ENCODE measurements at places on chromosomes 2 and 18.

- no peak for DNase-seq
Observed at GRCh38 chr2:33110461-33110860, 163.7 kb downstream of the LTBP1 start.

DNA sequence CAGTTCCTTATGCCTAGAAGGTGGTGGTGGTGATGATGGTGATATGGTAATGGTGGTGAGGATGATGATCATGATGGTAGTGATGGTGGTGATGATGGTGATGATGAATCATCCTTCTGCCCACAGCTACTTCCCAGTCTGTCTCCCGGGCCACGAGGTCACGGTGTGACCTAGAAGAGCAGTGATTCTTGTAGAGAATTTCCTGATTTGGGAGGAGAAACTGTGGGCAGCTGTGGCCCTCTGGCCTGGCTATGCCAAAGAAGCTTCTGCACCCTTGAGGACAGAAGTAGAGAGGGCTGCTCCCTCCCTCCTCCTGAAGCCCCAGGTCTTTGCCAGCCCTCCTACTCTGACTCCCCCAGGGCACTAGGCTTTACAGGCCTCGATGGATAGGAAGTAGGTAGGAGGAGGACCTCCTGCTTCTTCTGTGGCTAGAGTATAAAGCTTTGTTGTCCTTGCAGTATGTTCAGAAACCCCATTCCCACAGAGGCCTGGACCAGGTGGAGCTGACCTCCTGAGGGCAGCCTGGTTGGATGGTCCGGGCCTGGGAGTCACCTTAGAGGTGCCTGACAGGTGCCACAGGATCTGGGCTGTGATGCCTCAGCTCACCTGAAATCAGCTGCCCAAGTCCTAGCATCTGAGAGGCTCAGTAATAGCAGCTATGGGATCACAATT is 57.9 kb upstream of the EPAS1 start:
- DNase-seq: no peak

DNA sequence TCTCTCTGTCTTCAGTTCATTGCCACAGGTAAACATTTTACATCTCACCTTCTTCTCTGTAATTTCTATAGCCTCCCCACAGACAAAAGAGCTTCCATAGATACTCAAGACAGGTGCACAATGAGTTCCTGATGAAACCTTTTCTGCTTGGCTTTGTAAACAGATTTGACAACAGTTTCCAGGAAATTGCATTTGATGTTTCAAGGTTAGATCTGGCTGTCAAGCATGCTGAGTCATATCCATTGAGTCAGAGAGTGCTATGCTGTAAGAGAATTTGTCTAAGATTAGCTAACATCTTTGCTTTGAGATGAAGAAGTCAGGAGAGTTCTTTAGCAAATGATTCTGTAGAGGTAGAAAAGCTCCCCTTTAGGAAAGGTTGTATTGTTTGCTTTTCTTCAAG is 40.6 kb upstream of the MAP2 start:
- no peak for DNase-seq

GRCh38 chr2:11977766-11978524 is 231.5 kb downstream of the LPIN1 start:
- no peak for DNase-seq

DNA sequence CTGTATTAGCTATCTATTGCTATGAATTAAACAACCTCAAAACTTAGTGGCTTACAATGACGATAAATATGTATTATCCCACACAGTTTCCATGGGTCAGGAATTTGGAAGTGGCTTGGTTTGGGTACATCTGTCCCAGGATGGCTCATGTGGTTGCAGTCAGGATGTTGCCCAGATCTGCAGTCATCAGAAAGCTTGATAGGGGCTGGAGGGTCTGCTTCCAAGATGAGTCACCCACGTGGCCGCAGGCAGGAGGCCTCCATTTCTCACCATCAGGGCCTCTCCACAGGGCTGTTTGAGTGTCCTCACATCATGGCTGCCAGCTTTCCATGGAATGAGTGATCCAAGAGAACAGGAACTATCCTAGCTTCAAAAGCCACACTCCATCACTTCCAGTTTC is 46.4 kb downstream of the CHRNA1 start:
- DNase-seq: no peak

GRCh38 chr2:120369250-120369649 is 23.3 kb downstream of the INHBB start:
- DNase-seq: no peak

GRCh38 chr2:62800618-62801017 is 95.1 kb downstream of the EHBP1 start:
- no peak for DNase-seq

DNA sequence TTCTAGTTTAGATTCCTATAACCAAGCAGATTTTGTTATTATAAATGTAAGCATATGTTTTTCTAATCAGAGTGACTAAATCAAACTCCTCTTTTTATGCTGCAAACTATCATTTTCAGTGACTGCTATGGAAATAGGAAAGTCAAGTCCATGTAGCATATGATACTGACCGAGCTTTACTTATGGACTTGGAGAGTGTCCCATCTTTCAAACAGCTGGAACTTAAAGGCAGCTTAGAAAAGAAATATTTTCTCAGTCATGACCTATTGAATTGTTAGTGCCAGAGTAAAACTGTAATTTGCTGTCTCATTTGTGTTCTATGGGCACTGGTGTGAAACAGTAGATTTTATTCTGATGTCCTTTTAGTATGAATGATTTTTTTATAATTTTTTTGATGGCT is 76.7 kb downstream of the PHLPP1 start:
- DNase-seq: no peak

- peak; percentile 72 for DNase-seq
Observed at GRCh38 chr18:22385718-22386117, 32.0 kb downstream of the CTAGE1 start.

GRCh38 chr2:190970873-190971506 is 43.0 kb downstream of the STAT1 start:
- no peak for DNase-seq

DNA sequence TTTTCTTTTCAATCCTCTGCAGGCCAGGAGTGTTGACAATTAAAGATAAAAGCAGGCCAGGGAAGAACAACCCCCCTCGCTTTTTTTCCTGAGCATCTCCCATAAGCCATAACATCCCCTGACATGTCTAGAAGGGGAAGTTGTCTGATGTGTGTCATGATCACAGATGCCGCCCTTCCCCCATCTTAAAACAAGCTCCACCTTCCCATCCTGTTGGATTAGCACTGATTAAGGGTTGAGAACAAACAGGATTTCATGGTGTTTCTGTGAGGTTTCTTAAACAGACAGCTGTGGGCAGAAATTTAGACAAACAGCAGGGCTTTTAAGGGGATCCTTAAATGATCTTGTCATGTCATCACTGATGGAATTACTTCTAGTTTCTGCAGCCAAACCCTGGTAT is 59.4 kb upstream of the UPP2 start:
- DNase-seq: no peak

- DNase-seq: no peak
Observed at GRCh38 chr2:206105038-206105437, 19.1 kb upstream of the INO80D start.

DNA sequence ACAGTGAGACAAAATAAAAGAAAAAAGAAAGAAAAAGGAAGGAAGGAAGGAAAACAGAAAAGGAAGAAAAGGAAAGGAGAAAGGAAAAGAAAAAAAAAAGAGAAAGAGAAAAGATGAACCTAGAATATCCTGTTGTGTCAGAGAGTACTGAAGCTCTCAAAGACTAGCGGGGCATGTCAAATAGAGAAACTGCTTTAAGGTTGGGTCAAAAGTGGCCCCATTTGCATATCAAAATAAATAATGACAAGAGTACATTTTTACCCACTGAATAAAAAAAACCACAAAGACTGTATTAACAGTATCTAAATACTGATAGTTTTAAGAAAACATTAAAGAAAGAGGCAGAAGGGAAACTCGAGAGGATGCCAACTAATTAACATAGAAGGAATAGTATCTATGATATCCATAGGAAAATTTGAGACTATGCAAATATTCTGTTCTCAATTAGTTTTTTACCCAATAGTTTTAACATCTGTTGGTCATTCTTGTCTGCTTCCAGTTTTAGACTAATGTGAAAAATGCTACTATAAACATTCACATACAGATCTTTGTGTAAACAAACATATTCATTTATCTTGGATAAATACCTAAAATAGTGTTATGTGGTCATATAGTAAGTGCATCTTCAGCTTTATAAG is 53.2 kb downstream of the SFXN5 start:
- DNase-seq: no peak

DNA sequence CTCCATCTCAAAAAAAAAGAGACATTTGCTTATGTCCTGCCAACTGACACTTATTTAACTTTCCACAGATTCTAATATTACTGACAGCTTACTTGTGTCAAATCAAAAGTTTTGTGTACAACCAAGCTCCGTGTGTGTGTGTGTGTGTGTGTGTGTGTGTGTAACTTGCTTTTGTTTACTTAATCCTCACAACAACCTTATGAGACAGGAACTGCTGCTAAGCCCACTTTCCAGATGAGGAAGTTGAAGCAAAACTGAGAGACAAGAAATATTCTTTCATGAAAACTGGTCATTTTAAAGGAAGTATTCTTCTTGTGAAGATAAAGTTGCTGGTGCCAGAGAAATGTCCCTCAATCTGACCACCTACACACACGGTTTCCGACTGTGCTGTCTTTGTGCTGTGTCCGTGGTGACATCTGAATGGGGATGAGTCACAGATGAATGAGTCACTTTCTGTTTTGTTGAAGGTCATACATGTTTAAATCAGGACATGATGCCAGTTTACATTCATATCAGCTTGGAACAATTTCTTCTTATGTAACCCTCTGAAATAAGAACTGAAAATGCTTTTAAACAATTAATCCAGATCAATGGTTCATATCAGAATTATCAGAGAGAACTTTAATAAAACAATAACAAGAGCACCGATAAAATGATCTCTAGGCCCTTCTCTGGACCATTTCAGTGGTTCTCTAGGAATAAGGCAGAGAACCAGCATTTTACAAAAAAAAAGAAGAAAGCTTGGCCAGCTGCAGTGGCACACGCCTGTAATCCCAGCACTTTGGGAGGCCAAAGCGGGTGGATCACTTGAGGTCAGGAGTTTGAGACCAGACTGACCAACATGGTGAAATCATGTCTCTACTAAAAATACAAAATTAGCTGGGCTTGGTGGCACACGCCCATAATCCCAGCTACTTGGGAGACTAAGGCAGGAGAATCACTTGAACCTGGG is 95.5 kb downstream of the THNSL2 start:
- DNase-seq: peak; percentile 23

GRCh38 chr2:64423303-64423702 is 30.7 kb upstream of the LGALSL start:
- DNase-seq: no peak

- no peak for DNase-seq
Observed at GRCh38 chr18:13397504-13398163, 179.1 kb downstream of the LDLRAD4 start.

DNA sequence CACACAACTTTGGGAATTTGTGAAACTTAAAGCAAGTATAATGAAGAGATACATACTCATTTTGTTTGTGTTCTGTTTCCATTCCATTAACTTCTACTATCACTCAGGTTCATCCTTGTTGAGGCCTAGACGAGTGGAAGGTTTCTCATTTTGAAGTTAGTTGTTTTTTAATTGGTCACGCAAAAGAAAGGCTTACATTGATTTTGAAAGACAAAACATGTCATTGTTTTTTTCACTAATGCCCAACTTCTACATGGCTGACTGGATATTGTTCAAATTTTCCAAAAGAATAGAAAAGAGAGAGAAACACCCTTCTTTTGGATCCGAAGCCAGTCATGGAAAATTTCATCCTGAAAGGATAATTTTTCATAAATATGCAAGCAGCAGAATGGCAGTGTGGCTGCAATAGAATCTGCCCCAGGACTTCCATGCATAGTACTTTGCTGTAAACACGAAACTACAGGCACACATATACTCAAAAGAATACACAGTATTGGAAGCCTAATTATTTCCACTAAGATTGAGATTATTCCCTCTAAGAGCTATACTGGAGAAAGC is 27.4 kb downstream of the PRKCE start:
- no peak for DNase-seq

GRCh38 chr2:170929686-170930050 is 615 bp downstream of the GORASP2 start:
- DNase-seq: peak; percentile 45

- no peak for DNase-seq
Observed at GRCh38 chr18:49431165-49431962, 29.1 kb downstream of the DYM start.

DNA sequence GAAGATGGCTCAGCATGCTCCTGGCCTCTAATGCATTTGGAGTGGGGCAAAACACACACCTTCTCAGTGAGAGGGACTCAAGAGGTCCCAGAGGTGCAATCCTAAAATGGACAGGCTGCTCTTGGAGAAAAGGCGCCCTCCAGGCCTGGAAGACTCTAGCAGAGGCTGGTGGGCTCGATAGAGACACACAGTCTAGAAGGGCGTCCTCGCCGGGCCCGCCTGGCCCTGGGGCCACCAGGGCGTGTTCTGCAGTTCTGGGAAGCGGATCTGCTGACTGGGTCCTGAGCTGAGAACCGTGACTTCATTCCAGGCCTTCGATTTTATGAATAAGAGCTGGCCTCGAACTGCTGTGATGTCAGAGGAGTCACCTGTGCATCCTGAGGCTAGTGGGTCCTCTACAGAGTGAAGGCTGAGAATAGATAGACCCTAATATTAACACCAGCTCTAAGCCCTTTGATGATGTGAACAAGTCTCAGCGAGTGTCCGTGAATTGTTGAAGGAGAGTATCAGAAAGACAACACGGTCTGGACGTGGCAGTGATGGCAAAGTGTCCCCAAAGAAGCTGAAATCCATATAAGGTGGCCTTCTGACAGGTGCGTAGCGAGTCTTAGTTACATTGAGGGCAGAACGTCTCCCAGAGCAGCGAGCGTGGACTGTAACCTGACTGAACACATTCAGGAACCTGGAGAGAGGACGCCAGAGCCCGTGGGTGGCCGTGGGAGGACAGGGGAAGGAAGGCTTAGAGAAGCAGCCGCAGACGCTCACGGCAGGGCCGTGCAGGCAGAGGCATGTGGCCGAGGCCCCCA is 136.9 kb downstream of the PTGR3 start:
- DNase-seq: no peak

- no peak for DNase-seq
Observed at GRCh38 chr2:233117351-233117750, 57.2 kb downstream of the INPP5D start.

DNA sequence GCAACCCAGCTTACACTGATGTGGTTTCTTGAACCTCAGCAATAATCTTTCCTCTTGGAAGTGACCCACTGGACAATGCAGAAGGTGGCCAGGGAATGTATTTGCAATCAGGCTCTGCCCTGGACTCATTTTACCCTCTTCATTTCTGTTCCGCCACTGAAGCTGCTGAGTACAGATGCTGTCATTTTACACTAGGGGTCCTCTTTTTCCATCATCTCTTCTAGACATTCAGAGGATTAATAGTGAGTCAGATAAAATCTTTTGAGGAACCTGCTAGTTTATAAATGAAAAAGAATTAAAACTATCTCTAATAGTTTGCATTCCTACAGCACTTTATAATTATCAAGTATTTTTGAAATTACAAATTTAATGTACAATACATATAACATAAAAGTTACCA is 87.9 kb upstream of the PNPT1 start:
- no peak for DNase-seq
